ENCODE measurements at places on chromosomes 2 and 18.

- DNase-seq = no peak
Observed at GRCh38 chr2:182023235-182023634, 37.6 kb downstream of the PPP1R1C start.

GRCh38 chr2:40418614-40419363 lies 33.1 kb downstream of the SLC8A1 start:
- no peak for DNase-seq

- DNase-seq = no peak
Observed at GRCh38 chr2:201784563-201784962, 3.8 kb upstream of the ALS2 start.

- no peak for DNase-seq
Observed at GRCh38 chr2:25085761-25086560, 44.1 kb downstream of the EFR3B start.

DNA sequence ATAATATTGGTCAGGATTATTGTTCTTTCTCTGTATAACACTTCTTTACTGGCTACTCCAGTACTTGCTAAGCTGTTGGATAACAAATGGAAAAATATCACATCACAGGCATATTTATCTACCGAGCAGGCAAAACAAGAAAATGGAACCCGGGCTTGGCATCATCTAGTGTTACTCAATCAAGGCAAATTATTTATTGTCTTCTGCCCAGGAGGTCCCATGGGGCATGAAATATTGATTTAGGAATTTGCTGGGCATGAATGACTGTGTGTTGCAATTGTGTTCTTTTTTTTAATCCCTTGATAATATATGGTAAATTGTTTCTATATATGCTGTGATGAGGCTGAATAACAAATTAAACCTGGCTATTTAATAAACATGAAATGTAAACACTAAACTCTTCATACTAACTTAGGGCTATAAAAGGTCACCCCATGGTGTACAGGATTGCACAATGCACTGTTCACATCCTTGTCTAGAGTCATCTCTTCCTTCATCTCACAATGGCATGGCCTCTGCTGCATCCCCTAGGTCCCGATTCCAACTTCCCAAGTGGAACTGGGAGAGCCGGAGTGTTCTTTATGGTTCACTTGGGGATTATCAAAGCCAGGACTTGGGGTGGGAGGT lies 2.2 kb upstream of the PARD3B start:
- DNase-seq = no peak

DNA sequence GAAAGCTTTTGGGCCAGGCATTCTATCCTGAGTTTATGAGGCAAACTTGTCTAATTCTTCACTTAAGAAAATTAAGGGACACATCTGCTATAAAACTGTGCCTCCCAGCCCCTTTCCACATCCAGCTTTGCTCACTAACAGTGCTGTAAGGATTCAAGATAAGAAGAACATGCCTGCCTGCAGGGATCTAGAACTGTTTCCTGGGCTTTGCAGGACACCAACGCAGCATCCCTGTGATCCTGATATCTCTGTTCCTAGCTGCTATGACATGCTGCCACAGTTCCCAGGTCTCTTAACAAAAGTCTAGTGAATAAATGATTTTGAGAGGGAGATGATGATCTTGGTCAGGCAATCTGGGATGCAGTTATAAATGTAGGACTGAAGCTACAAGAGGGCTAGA lies 12.4 kb downstream of the B4GALT6 start:
- no peak for DNase-seq

- no peak for DNase-seq
Observed at GRCh38 chr18:50775207-50775606, 44.6 kb downstream of the MRO start.

DNA sequence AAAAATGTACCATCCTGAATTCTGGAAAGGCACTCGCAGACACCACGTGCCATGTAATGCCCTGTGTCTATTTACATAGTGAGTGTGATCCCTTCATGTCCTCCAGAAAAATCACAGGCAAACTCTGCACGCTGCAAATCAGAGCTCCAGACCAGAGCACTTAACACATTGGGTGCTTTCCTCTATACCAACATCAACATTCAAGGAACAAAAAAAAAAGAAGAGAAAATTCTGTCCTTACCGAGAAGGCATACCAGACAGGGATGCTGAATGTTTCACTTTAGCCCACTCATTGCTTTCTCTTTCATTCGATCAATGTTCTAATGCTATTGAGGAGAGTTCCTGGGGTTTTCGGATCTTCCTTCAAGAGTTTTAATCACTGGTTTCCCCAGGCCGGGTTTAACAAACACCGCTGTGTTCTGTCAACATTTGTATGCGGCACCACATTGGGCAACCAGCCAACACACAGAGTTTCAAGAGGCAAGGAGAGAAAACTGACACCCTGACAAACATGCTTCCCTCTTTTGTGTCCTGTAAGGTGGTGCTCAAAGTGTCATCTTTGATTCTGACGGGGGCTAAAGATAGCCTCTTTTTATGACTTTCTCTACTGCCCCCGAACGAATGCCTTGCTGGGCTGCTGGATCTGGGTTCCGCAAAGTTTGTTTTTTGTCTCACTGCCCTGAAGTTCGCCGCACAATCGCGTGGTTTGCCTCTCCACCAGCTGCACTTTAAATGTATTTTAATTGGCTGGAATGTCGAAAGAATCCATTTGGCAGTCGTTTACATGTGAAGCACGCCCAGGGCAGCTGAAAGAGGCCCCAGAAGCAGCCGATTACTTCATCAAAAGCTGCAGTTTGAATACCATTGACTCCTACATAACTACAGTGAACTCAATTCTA lies 106.4 kb upstream of the NCKAP5 start:
- DNase-seq = no peak

DNA sequence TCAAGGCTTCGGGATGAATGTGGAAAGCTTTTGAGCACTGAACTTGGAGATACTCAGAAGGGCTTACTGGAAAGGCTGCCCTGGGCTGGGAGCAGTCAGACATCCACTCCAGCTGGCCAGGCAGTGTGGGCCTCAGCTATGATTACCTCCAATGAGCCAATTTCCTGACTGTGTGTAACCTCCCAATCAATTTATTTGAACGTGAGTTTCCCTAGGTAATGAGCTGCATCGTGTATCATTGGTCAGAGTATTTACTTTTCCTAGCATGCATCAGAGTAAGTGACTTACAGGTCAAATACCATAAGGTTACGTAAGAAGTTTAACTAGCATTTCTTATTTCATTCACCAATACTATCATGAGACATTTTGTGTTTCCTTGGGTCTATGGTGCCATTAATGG lies 11.0 kb upstream of the CTAGE1 start:
- no peak for DNase-seq

DNA sequence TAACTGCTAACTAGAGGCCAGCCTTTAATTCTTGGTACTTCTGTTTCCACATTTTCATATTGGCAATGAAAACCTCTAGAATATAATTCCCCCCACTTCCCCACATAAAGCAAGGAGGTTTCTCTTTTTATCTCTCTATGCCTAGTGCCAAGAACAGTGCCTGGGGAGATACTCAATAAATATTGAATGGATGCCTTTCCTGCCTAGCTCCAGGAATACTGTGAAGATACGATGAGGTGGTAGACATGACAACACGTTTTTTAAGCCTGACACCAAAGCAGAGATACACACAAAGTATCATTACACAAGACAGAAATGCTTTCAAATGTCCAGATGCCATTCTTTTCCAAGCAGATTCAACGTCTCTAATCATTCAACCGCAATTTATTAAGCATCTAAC lies 535.5 kb downstream of the XIRP2 start:
- no peak for DNase-seq

- DNase-seq = no peak
Observed at GRCh38 chr2:232697807-232698110, 628 bp downstream of the GIGYF2 start.

- no peak for DNase-seq
Observed at GRCh38 chr2:189729430-189729829, 33.2 kb downstream of the OSGEPL1 start.

DNA sequence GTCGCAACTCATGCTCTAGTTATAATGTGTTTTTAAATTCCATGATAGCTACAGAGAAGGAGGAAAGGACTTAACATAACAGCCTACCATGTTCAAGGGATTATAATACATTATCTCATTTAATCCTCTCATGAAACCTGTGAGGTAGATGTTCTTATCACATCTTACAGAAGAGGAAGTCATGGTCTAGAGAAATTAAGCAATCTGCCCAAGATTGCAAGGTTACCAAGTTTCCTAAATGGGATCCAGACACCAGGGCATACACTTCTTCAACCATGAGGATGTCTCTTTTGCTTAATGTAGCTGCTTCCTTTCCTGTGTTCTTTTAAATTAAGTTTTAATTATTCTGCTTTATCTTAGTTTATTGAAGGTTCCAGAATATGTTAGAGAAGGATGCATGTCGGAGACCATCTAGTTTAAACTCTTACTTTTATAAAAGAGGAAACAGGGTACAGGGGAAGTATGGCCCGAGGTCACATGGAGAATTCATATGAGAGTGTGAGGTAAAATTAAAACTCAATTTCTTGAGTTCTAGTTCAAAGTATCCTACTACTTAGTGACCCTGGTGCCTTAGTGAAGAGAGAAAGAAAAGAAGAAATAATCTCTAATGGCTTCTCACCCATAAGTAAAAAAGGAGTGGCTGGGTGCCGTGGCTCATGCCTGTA lies 3.6 kb upstream of the IL1A start:
- no peak for DNase-seq

DNA sequence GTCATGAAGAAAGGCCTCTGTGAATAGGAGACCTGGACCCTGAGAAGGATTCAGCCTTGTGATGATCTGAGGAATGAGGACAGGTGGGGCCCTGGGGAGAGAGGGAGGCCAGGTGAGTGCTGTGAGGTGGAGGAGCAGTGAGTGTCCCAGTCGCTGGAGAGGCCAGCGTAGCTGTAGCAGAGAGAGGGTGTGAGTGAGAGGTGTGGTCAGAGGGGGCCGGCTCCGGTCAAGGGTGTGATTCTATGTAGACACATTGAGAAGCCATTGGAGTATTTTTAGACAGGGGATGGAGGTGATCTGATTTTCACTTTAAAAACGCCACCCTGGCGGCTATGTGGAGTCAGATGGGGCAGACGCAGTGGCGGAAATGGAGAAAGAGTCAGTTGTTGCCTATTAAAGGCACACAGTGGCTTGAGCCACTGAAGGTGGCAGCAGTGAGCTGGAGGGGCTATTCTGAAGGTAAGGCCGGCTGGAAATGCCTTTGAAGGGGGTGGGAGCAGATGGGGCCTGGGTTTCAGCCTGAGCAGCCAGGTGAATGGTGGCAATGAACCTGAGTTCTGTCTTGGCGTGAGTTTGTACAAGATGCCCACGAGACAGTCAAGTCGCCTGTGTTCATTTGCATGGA lies 55.6 kb downstream of the GREB1 start:
- DNase-seq = no peak

- DNase-seq = no peak
Observed at GRCh38 chr2:216490061-216490460, 8.6 kb upstream of the RPL37A start.

GRCh38 chr2:230974096-230974913 lies 21.6 kb upstream of the SPATA3 start:
- no peak for DNase-seq

DNA sequence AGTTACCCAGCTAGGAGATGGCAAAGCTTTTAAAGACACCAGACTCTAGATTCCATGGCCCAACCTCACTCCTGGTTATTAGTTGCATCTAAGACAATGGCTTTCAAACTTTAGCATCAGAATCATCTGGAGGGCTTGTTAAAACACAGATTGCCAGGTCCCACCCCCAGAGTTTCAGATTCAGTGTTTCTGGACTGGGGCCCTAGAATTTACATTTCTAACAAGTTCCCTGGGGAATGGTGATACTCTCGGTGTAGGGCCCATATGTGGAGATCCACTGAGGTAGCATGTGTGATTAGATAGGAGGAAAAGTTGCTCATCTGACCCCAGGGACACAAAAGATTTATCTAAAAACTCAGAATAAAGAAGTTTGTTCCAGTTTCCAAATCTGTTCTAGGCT lies 14.5 kb upstream of the TTR start:
- no peak for DNase-seq

DNA sequence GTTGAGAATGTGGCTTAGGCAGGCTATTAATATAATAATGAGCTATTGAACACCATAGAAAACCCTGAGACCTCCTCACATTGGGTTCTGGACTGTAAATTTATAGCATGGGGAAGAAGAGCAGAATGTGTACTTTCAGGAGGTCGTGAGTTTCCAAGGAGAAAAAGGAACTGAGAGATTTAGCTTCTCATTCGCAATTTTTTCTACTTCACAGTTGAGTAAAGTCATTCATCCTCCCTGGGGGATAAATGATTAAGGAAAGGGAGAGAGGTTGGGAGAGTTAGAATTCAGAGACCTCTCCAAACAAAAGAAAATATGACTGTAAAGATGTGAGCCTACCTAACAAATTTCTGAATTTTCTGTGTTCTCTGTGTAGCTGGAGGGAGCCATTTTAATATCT lies 205.8 kb upstream of the CYRIA start:
- DNase-seq = no peak

- no peak for DNase-seq
Observed at GRCh38 chr18:54852780-54853675, 24.8 kb downstream of the RAB27B start.

GRCh38 chr2:218298314-218298875 lies 6.1 kb upstream of the TMBIM1 start:
- DNase-seq = no peak

DNA sequence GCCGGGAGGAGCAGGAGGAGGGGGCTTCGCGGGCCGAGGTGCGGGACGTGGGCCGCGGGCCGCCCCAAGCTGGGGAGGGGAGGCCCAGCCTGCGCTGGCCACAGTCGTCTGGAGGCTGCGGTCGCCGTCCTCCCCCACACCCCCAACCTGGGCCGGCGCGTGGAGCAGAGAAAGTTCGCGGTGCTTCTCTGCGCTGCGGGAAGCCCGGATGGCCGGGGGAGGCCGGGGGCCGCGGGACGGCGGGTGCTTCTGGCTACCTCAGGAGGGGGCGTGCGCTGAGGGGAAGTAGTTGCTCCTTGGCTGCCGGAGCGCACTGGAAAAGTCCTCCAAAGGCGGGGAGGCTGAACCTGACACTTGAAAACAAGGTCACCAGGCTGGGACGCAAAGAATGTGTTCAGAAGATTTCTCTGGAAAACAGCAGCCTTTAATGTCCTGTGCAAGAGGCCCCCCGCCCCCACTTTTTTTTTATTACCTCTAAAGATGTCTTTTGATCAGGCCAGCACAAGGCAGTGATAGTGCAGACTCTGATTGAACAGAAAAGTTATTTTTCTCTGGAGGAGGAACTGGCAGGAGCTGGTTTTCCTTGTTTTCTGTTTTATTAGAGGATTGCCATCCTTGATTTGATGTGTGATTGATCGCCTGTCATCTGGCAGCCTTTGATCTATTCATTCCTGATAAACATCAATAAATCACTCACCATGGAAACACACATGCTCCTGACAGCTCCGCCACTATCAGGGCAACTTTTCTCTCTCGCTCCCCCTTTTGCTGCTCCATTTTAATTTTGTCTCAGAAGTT lies 1.6 kb downstream of the TSHZ1 start:
- DNase-seq = no peak

DNA sequence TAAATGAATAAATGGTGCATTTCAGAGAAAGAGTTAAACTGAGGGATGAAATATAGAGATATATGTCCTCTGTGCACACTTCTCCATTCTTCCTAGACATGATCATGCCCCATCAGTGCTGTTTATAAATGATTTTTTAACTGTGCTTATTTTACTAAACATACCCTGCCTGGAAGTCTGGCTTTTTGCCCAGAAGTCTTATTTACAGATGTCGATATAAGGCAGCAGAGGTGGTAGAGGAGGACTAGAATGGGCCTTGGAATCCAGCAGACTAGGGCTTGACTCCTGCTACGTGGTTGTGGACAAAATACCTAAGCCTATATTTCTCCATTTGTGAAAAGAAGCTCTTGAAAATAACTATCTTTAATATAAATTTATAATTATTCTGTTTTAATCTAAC lies 355.5 kb downstream of the RAD51AP2 start:
- DNase-seq = no peak

All from NCI-H1436 treated with DMSO at 0.1 percent for 48 hours (cell line).